ENCODE measurements at places on chromosomes 5 and 9.
A peak's percentile ranks its signal among the peaks of the same experiment; 100 is the strongest.

- DNase-seq: no peak
Measured at GRCh38 chr5:6582507-6583048, 50.3 kb downstream of the NSUN2 start.

GRCh38 chr5:133192716-133193115 is 140.9 kb downstream of the HSPA4 start:
- no peak for DNase-seq

DNA sequence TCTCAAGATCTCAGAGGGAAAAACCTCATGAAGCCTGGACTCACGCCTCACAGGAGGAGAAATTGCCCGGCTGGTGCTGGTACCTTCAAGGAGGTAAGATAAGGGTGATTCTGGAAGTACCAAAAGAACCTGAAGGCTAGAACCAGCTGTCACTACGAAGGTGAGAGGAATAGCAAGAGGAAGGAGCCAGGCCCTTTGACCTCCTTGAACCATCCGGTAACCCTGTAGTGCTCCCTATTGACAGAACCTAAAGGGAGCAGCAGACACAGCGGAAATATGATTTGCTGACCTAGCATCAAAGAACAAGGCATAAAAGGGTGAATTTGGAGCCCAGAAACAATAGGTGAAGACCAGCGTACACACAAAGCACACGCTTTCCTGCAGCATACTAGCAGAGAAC is 92.2 kb downstream of the DOCK8 start:
- DNase-seq: no peak

GRCh38 chr9:137722481-137722880 is 103.7 kb downstream of the EHMT1 start:
- DNase-seq: no peak

DNA sequence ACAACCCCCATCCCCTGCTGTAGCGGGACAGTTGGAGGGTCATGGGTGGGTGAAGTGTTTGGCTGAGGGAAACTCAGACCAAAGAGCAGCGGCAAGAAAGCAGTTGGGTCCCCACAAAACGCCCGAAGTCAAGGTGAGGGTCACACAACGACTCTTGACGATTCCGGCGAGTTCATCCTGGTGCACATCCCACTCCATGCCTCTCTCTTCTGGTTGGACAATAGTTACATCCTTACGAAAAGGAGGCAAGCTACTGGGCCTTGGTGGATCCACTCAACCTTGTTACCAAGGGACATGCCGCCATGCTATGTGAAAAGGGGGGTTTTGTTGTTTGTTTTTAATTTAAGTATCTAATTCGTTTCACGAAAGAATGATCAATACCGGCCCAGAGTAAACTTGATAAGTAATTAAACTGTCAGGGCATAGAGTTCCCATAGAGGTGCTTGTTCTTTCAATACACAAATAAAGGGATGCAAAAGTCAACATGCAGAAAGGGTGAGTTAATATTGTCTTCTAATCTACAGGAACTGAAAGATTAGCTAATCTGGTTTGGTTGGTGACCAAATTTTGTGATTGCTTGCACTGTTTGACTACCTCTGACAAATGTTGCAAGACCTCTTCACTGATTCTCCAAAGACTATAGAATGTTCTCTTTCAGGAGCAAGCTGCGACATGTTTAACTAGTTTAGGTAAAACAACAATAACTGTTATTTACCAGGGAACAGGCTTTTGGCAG is 732 bp upstream of the SMIM15 start:
- peak; percentile 16 for DNase-seq

DNA sequence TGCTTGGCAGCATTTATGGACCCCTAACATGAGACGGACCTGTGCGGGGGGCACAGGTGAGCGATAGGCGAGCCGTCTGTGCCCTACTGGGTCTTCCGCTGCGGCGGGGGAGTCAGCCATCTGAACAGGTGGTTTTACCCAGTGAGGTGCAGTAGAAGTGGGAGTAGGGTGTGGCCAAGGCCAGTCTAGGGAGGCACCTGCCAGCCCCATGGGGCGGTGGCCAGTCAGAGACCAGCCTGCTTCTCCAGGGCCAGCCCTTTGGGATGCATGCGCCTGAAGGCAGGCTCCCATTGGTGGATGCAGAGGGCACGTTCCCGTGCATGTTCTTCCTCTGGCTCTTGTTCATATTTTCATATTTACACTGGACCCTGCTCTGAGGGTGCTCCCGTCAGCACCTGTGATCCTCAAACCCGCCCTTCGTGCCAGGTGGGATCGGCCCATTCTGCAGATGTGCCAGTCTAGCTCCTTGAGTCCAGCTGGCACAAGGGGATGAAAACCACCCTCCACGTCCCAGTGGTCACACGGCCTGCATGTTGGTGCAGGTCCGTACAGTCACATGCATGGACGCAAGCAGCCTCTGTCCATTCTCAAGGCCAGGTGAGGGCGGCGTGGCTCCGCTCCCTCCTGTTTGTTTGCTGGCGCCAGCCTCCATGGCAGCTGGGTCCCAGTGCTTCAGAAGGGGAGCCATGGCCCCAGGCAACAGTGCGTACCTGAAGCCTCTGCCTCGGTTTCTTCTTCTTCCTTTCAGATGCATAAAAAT is 9.0 kb downstream of the COL5A1 start:
- no peak for DNase-seq

- no peak for DNase-seq
Measured at GRCh38 chr5:112681481-112681908, 56.2 kb upstream of the APC start.

GRCh38 chr9:928363-929042 is 48.0 kb upstream of the DMRT3 start:
- DNase-seq: no peak

- peak; percentile 53 for DNase-seq
Measured at GRCh38 chr5:56200971-56201666, 32.0 kb downstream of the ANKRD55 start.

- no peak for DNase-seq
Measured at GRCh38 chr5:178428341-178429155, 161.6 kb downstream of the COL23A1 start.

DNA sequence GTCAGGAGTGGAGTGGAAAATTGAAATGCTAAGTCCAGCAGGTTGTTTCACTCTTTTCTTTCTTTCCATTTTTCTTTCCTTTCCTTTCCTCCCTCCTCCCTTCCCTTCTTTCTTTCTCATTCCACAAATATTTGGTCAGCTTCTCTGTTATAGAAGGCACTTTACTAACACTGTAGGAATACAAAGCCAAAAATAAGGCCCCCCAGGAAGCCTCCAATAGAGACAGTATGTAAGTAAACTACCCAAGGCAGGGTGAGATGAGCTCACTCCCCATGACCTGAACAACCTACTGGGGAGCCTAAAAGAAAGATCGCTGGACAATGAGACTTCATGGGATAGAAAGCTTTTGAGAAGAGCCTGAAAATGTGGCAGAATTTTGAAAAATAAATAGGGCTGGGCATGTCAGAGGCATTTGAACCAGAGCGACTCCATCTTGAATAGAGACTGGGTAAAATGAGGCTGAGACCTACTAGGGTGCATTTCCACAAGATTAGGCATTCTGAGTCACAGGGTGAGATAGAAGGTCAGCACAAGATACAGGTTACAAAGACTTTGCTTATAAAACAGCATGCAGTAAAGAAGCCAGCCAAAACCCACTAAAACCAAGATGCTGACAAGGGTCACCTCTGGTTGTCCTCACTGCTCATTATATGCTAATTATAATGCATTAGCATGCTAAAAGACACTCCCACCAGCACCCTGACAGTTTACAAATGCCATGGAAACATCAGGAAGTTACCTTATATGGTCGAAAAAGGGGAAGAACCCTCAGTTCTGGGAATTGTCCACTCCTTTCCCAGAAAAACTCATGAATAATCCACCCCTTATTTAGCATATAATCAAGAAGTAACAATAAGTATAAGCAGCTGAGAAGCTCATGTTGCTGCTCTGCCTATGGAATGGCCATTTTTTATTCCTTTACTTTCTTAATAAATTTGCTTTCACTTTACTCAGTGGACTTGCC is 158.9 kb upstream of the EGFLAM start:
- no peak for DNase-seq

DNA sequence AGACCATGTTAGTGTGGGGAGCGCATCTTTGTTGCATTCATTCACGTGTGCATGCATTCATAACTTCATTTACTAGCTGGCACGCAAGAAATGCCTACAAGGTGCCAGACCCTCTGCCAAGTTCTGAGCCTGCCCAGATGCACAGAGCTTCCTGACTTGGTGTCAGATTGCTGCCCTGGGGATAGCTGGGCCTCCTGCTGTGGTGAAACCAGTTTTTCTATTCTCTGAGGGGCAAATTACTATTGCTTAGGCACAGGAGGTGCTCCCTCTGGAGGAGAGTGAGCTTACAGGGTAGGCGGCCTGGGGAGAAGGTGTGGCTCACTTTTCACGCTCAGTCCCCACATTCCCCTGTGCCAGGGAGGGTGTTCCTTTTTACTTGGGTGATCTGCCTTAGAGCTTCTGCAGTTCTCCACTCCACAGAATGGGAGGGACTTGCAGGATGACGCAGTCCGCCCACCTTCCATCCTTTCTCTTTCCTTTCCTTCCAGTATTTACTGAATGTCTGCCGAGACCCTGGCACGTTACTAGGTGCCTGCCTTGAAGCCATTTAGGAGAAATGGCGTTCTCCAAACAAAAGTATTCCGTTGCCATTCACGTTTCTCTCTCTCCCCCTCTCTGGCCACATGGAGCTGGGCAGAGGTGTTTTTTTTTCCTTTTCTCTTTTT is 27.9 kb upstream of the CTNNA1 start:
- no peak for DNase-seq

DNA sequence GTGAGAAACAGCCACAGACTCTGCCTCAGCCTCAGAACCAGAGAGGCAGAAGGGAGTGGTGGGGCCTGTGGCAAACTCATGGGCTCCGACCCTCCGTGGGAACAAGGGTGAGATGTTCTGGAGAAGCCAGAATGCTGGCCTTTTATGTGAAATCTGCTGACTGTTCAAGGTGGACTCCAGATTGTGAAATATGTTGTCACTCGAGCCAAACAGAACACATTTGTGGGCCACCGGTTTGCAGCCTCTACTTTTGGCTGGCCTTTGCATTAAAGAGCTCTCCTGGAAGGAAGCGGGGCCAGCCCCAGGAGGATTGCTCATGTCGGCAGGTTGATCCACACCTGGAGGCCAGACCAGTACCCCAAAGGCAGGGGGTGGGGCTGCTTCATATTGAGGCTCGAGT is 62.4 kb downstream of the ERGIC1 start:
- DNase-seq: no peak

GRCh38 chr9:90007516-90008440 is 403.0 kb downstream of the GADD45G start:
- peak; percentile 49 for DNase-seq

- no peak for DNase-seq
Measured at GRCh38 chr5:170283296-170283695, 14.3 kb downstream of the LCP2 start.

DNA sequence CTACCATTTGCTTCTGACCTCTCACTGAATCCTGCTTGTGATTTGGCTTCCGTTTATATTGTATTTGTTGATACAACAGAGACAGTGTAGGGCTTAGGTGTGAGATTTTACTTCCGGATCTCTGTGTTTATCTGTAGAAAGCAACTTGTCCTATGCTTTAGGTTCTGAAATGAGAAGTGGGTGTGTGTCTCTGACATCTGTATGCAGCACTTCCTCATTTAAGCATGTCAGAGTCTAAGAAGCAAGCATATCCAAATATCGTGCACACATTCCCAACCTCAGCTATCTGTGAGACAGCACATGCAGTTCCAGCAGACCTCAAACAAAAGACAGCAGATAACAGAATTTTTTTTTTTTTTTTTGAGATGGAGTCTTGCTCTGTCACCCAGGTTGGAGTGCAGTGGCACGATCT is 16.3 kb downstream of the KLF9 start:
- DNase-seq: no peak

GRCh38 chr9:112846528-112847488 is 43.9 kb downstream of the SLC46A2 start:
- no peak for DNase-seq

DNA sequence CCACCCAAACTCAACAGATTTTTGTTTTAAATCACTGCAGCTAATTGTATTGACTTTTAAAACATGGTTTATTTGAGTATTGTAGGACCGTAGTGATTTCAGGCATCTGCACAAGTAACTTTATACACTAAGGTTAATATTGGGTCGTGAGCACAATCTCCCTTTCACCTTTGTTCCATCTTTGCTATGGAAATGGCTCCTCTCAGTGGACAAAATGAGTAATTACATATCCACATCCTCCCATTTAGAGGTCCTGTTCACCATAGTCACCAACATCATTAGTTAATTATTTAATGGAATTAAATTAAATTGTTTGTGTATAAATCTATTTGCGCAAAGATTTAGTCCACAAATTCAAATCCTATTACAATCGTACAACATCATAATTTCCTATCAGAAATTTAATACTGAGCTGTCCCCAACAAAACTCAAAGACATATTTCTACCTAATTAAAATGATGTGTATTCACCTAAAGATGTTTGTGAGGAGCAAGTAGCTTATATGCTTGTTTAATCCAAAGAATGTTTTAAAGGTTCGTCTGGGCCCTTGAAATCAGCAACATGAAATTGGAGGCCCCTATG is 173.0 kb upstream of the DAPK1 start:
- DNase-seq: no peak

DNA sequence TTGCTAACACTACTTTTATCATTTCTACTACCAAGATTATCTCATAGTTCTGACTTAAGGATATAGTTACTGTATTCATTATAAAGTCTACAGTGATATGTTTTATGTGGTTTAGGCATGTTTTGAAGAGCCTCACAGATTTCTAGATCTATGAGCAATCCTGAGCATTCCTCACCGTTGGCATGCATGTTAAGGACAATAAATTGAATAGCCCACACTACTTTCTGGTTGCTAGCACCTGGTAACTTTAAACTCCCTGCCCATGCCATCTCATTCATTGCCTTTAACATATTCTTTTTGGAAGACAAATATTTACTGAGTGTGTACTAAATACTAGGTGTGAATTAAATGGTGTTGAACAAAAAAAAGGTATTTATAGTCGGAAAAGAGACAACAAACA is 868.1 kb upstream of the CDH9 start:
- DNase-seq: no peak

DNA sequence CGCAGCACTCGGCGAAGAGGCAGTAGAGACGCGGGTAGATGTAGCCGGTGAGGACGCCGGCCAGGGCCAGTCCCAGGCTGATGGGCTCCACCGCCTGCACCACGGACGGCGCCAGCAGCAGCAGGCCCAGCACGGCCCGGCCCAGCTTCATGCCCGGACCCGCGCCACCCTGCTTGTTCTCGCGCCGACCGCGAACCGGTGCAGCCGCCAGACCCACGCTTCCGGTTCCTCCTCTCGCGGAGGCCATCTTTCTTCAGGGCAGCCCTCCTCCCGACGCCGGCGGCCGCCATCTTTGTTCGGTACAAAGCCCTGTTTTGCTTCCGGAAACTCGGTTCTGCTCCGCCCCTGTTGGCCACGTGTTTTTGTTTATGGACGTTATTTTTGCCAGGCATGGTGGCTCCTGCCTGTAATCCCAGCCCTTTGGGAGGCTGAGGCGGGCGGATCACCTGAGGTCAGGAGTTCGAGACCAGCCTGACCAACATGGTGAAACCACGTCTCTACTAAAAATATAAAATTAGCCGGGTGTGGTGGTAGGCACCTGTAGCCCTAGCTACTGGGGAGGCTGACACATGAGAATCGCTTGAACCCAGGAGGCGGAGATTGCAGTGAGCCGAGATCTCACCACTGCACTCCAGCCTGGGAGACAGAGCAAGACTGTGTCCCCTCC is at the start of gene TOR1A:
Gene TOR1A, minus strand, starts transcription at position 202 of the 667 bp plus-strand sequence. Its CDS starts 51 bp downstream, at position 151.
- peak; percentile 72 for DNase-seq

GRCh38 chr9:70256123-70256551 is 2.6 kb upstream of the SMC5 start:
- no peak for DNase-seq

All from HS-5 (cell line).